ENCODE measurements at places on chromosomes 12 and 14. TPM values are rescaled to one million over a fixed set of nuclear protein-coding genes. Genes with fewer than 3 reads are reported as not detected.

DNA sequence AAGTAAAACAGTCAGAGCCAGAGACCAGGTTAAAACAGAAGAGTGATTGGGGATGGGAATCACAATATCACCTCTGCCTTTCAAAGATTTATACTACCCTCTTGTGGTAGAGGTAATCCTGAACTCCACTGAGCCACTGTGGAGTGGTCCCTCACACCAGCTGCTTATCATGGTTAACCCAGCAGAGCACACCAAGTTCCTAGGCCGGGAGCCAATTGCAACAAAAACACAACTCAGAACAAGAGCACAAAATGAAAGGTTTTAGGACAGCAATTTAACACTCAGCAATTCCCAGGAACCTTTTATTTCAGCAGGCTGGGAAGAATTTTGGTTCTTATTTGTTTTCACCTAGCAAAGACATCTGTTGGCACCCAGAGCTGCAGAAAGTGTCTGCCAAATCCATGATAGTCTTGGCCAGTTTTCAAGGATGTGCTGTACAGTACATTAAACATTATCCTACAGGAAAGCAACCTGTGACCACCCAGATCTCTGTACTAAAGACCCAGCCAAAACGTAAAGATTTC, 220.5 kb upstream of the ATXN7L3B start:
- no peaks in the 10 kb centered on the region for H3K36me3 ChIP-seq
- no peak overlapping the region for H3K27ac ChIP-seq
- H3K4me3 ChIP-seq, result no peak overlapping the region

GRCh38 chr14:100382106-100382455, 58.9 kb downstream of the SLC25A47 start:
- H3K27ac ChIP-seq, result no peak overlapping the region
- H3K4me1 ChIP-seq, result peaks cover 14% of the 10 kb centered on the region
- H3K36me3 ChIP-seq, result peaks cover 7% of the 10 kb centered on the region
- no peaks in the 10 kb centered on the region for H3K27me3 ChIP-seq
- no peak overlapping the region for H3K4me3 ChIP-seq

- DNase-seq, result no peak
- H3K4me1 ChIP-seq, result no peaks in the 10 kb centered on the region
- no peak overlapping the region for H3K4me3 ChIP-seq
- H3K36me3 ChIP-seq, result peaks cover 39% of the 10 kb centered on the region
- no peaks in the 10 kb centered on the region for H3K27me3 ChIP-seq
These were observed 59.5 kb upstream of the ANKS1B start for GRCh38 chr12:100044266-100044665.

DNA sequence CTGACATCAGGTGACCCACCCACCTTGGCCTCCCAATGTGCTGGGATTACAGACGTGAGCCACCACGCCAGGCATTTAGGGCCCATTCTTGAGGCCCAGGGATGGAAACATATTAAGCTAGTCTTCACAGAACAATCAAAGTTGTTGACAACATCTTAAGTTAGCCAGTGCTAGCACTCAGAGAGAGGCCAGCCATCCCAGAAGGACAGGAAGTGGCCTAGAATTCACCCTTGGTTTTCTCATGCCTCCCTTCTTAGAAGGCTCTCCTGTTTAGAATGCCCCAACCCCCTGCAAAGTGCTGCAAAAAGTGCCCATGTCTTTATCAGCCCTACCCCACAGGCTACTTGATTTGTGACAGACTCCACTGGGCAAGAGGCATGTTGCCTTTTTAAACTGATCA, 12.1 kb upstream of the OR6J1 start:
- H3K4me3 ChIP-seq, result no peak overlapping the region
- H3K4me1 ChIP-seq, result peaks cover 4% of the 10 kb centered on the region
- no peaks in the 10 kb centered on the region for H3K36me3 ChIP-seq
- H3K27me3 ChIP-seq, result no peaks in the 10 kb centered on the region
- no peak overlapping the region for H3K27ac ChIP-seq
- no peak for DNase-seq

- H3K27ac ChIP-seq, result no peak overlapping the region
- H3K36me3 ChIP-seq, result no peaks in the 10 kb centered on the region
- H3K4me3 ChIP-seq, result no peak overlapping the region
These were observed 486.7 kb downstream of the APAF1 start for GRCh38 chr12:99131751-99132199.

DNA sequence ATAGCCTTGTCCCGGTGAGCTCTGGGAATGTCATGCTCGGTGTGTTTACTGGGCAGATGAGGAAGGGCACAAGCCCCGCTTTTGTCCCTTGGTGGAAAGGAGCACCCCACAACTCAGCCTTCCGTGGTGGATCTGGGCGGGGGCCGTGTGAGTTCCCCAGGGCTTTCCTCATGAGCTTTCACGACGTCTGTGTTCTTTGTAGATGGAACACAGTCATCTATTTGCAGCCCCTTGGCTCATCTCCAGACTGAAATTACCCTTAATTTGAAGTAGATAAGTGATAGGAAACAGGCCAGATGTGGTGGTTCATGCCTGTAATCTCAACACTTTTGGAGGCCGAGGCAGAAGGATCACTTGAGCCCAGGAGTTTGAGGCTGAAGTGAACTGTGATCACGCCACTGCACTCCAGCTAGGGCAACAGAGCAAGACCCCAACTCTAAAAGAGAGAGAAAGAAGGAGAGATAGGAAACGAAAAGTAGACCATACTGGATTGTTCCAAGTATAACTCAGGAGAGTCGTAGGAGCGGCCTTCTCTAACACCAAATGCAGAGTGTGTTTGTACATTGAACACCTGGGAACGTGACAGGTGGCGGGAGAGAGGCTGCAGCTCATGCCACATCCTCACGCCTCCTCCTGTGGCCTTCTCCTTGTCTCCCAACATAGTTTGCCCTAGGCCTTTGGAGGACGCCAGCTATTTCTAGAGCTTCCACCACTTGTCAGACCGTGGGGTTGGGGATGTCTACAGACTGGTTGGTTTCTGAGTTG, 8.8 kb downstream of the P2RX4 start:
- no peak overlapping the region for H3K27ac ChIP-seq
- no peak overlapping the region for H3K4me3 ChIP-seq
- H3K4me1 ChIP-seq, result peaks cover 20% of the 10 kb centered on the region
- H3K36me3 ChIP-seq, result peaks cover 19% of the 10 kb centered on the region

GRCh38 chr14:39246618-39247017, 12.9 kb downstream of the MIA2 start:
- H3K27me3 ChIP-seq, result no peaks in the 10 kb centered on the region
- H3K27ac ChIP-seq, result no peak overlapping the region
- H3K36me3 ChIP-seq, result no peaks in the 10 kb centered on the region
- no peak for DNase-seq
- H3K4me1 ChIP-seq, result no peaks in the 10 kb centered on the region

- H3K27ac ChIP-seq, result no peak overlapping the region
- no peak for DNase-seq
- no peaks in the 10 kb centered on the region for H3K36me3 ChIP-seq
- H3K4me3 ChIP-seq, result no peak overlapping the region
- peaks cover 19% of the 10 kb centered on the region for H3K4me1 ChIP-seq
- no peaks in the 10 kb centered on the region for H3K27me3 ChIP-seq
These were observed 6.4 kb downstream of the GPR68 start for GRCh38 chr14:91238085-91238484.

DNA sequence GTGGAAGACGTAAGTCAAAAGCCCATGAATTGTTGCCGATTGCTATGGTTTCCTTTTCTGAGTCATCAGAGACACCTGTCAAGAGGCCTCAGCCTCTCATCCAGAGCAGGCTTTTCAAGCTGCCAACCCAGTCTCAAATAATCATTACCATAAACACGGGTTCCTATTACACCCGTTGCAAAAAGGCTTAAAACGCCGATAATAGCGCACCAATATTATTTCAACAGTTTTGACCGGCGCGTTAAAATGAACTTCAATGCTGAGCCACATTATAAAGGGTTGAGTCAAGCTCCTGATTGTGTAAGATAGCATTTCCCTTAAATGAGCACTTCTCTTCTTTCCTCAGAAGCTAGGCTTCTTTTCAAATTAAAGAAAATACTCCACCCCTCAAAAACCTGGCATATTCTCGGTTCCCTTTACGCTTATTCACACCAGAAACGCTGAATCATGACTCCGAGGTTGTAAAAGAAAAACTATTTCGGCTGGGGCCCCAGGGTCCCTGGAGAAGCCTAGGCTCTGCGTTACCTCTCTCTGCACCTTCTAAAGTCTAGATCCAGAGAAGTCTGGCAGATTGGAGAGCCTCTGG, 1.4 kb downstream of the TMTC1 start:
- no peaks in the 10 kb centered on the region for H3K36me3 ChIP-seq
- no peak for DNase-seq
- peak overlapping the region; percentile 71 for H3K27ac ChIP-seq
- H3K4me3 ChIP-seq, result peak overlapping the region; percentile 60
- H3K4me1 ChIP-seq, result no peaks in the 10 kb centered on the region

DNA sequence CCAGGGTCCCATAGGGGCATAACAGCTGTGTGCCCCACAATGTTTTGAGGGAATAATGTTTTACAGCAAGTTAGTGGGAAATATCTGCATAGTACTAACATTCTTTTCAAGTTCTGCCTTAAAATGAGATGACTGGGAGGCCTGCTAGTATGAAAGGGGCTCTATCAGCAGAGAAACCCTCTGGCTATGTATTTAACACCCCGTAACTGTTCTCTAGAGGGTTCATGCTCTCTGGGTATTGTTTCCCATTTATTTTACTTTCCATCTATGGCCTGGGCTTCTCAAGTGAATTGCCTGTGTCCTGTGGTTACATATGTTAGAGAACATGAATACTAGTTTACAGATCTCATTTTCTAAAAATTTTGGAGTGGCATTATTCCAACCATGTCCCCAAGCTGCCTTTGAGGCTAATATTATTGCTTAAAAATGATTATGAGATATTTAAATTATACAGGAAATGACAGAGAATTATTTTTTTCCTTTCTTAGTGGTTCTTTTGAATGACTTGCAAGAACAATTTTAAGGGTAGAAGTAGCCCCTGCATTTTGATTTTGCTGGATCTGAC, 37.5 kb downstream of the GNG2 start:
- no peaks in the 10 kb centered on the region for H3K27me3 ChIP-seq
- no peaks in the 10 kb centered on the region for H3K4me1 ChIP-seq
- no peak for DNase-seq
- H3K27ac ChIP-seq, result no peak overlapping the region
- H3K36me3 ChIP-seq, result no peaks in the 10 kb centered on the region
- no peak overlapping the region for H3K4me3 ChIP-seq

DNA sequence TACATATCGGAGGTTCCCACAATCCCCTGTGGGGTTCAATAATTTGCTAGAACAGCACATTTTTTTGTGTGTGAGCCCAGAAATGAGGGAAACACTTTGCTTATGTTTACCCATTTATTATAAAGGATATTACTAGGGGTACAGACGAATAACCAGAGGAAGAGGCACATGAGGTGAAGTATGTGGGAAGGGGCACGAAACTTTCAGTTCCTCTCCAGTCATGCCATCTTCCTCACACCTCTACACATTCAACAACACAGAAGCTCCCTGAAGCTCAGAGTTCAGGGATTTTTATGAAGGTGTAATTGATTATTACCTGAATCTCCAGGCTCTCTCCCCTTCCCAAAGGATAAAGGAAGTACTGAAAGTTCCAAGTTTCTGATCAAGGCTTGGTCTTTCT, 30.2 kb upstream of the DYRK2 start:
- H3K27ac ChIP-seq, result no peak overlapping the region
- no peak for DNase-seq
- no peaks in the 10 kb centered on the region for H3K4me1 ChIP-seq
- H3K36me3 ChIP-seq, result no peaks in the 10 kb centered on the region

Gene DPPA3
- not detected for total RNA-seq

Gene NAV3
- 17.8 TPM for total RNA-seq

Gene OR4K14
- not detected for total RNA-seq

Gene EID3
- total RNA-seq, result 4.4 TPM
